ENCODE measurements at places on chromosomes 12 and 14.

DNA sequence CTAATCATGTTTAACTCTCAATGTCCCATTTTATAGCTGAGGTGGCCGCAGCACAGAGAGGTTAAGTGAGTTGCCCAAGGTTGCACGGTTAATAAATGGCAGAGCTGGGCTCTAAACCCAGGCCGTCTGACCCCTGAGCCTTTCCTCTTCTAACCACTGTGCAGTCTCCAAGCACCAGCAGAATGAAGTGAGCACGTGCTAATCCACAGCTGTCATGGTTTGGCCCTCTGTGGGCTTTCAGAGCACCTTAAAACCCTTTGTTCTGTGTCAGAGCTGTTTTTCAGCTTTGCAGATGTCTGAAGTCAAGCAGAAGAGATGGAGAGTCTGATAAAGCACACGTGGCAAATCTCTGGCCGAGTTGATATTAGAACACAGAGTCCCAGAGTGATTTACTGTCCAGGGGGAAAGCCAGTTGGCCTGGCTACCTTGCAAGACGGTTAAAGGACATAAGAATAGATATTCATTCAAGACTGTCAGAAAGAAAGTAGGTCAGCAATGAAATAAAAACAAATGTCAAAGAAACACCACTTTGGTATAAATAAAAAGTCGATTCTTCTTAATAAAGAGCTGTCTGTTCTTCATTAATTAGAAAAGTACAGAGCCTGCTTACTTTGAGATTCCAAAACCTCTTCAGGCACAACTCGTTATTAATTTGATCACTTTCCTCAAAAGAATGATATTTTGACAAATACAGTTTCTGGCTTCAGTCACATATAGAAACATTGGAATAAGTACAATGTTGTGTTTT is 107.3 kb downstream of the CRADD start:
- DNase-seq = peak; percentile 54

- peak; percentile 44 for DNase-seq
Measured at GRCh38 chr14:88129306-88130056, 124.5 kb downstream of the GPR65 start.

GRCh38 chr14:95394297-95395097 is 74.8 kb upstream of the CLMN start:
- DNase-seq = no peak

GRCh38 chr12:2384533-2385351 is 332.0 kb downstream of the CACNA1C start:
- DNase-seq = peak; percentile 42

DNA sequence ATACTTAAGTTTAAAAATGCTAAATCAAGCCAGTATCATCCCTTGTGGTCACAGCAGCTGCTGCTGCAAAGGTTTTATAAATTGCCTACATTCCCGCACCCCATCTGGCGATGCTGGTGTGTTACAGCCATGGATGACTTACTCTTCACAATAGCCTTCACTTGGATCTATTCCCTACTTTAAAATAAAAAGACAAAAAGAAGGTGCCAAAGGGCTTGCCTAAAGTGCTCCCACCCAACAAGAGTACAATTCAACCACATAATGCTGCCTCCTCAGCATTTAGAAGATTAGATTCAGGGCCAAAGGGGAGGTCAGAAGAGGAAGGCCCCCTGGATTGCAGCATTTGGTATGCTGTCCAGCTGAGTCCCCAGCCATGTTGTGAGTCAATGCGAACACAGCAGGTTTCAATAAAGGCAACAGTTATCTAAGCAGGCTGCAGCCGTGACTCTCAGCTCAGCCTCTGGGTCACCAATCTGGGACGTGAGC is 176.1 kb downstream of the DAD1 start:
- DNase-seq = peak; percentile 82

DNA sequence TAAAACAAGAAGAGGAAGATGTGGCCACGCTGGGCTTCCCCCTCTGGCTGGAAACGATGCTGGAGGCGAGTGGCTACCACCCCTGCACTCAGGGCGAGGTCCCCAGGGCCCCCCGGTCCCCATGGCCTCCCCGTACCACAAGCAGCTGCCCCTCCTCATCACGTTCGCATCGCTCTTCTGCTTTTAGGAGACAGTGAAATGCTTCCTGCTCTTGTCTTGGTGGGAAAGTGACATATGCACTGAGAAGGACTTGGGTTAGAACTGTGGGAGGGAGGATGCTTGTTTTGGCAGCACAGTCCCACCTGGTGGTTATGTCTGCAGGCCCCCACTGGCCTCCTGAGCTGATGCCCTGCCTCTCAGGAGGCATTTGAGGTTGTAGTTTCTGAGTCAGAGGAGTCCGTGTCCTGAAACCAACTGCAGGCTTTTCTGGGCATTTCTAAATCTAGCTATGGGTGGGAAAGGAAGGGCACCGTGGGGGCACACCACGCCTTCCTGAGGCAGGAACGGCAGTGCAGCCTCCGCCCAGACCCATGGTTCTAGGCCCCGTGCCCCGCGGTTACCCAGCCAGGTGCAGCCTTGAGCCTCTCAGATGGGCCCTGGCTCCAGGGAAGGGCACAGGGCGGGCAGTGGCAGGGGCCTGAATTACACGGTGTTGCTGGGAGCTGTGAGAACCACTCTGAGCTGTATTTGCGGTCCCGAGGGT is 139.3 kb downstream of the ADGRD1 start:
- no peak for DNase-seq

All from mesendoderm (in vitro differentiated cells).